ENCODE measurements at places on chromosomes 3 and 15.
A peak's percentile ranks its signal among the peaks of the same experiment; 100 is the strongest.

GRCh38 chr15:91698241-91698640, 155.3 kb upstream of the SLCO3A1 start:
- DNase-seq: no peak

GRCh38 chr3:128463771-128464170, 2.9 kb downstream of the DNAJB8 start:
- DNase-seq: no peak

DNA sequence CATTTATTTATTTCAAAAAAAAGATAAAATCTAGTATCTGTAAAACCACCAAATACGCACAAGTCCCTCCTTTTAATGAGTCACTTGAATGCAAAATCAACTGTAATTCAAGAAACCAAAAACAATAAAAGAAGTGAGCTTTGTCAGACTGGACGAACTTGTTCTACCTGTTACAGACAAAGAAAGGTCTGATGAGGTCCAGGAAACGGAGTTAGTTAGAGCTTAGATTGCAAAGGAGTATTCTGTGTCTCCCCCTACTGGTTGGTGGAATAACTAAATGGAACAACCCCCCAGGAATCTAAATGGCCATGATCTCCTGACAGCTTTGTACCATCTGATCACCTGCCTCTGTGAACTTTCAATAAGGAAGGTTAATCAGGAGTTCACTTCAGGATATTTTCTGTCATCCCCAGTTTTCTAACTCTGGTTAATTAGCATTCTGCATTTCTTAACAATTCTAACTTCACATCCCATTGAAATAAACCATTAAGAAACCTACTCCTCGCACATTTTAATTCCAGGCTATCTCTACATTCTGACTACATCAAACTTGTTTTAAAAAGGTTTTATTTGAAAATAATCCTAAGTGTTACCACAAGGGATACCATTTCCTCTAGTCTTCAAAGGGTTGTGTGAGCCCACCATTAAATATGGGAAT, 333.0 kb upstream of the SATB1 start:
- peak; percentile 7 for DNase-seq

DNA sequence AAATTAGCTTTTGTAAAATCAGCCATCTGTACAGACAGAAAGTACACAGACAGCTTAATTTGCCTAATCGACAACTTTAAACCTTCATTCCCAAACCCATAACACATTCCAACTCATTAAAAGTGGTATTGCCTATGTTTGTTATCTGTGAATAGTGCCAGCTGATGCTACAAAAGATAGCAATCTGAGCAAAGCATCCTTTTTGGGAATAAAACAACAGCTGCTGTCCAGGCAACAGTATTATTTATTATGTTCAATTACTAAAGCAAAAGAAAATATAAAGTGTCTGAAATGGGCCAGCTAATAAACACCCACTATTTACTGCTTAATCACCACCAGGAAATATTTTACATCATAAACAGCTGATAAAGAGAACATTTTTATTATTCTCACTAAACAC, 134.8 kb upstream of the ABI3BP start:
- DNase-seq: no peak

GRCh38 chr3:176430244-176431037, 766.8 kb downstream of the TBL1XR1 start:
- no peak for DNase-seq

DNA sequence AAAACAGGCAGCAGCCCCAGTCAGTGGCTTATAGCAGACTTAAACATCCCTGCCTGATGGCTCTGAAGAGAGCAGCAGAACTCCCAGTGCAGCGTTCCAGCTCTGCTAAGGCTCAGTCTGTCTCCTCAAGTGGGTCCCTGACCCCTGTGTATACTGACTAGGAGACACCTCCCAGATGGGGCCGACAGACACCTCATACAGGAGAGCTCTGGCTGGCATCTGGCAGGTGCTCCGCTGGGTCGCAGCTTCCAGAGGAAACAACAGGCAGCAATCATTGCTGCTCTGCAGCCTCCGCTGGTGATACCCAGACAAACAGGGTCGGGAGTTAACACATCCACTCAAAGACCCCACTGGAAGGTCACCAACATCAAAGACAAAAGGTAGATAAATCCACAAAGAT, 93.5 kb downstream of the RFX7 start:
- no peak for DNase-seq

DNA sequence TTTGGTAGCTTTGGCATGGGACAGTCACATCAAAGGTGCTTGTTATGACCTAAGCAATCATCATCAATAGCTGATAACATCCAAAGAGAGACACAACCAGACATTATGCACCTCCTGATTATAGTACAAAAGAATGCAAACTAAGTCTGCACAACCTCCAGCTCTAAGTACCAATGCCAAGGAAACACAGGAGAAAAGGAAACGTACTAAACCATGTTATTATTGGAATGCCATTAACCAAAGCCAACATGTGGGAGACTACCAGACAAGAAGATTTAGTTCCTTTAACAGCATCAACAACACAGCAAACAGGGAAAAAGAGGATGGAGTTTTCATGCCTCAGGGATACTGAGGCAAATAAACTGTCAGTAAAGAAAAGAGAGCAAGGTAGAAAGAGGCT, 61.4 kb downstream of the CD47 start:
- DNase-seq: no peak

- DNase-seq: no peak
These were observed 18.5 kb downstream of the CEP152 start for GRCh38 chr15:48792408-48792807.

- DNase-seq: no peak
These were observed 52.5 kb upstream of the UBE2Q2 start for GRCh38 chr15:75790631-75791336.

GRCh38 chr15:43249699-43250203, 17.0 kb downstream of the TGM5 start:
- DNase-seq: no peak

DNA sequence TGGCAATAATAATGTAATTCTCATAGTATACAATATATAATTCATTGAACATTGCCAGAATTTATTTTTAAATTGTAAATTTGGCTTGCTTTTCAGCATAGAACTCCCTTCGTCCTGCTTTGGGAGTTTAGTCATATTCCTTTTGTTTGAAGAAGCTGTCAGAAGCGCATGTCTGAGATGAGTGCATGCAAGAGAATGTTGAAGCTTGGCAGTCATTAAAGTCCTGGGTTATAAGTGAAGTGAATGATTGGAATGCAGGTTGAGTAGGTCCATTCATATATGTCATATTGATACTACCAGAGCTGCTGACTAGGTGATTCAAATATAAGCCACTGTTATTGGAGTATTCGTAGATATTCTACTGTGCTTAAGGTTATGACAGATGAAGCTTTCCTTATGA, 243.6 kb upstream of the MDFIC2 start:
- DNase-seq: no peak

All from T-helper 22 cell (primary cell).